ENCODE measurements at places on chromosomes 11 and 22.

- no peak for DNase-seq
Measured at GRCh38 chr11:8658321-8659057, 24.0 kb downstream of the TRIM66 start.

DNA sequence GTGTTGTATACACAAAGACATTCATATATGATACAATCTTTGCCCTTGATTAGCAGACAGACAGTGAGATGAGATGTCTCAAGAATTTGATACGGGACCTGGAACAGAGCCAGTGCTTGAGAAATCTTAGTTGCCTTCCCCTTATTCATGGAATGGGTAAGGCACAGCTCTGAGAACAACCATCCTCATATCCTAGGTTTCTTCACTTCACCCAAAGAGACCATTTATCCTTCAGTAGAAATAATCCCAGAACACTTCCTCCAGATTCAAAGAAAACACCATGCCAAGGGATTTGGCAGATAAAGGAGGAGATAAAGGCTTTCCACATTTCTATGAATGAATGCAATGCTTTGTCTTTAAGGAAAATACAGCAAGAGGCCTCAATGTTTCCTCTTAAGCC is 8.8 kb upstream of the IZUMO1R start:
- no peak for DNase-seq

- no peak for DNase-seq
Measured at GRCh38 chr22:46473021-46473779, 64.2 kb downstream of the CELSR1 start.

DNA sequence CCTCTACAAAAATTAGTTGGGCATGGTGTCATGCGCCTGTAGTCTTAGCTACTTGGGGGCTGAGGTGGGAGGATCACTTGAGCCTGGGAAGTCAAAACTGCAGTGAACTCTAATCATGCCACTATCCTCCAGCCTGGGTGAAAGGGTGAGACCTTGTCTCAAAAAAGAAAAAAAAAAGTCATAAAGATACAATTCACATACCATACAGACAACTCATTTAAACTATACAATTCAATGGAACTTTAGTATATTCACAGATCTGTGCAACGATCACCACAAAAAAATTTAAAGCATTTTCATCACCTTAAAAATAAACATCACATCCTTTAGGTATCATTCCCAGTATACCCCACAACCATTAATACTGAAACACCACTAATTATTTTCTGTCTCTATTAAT is 201.2 kb downstream of the PGR start:
- DNase-seq = no peak

GRCh38 chr22:23752090-23752691 is 1.3 kb upstream of the ZNF70 start:
- no peak for DNase-seq

DNA sequence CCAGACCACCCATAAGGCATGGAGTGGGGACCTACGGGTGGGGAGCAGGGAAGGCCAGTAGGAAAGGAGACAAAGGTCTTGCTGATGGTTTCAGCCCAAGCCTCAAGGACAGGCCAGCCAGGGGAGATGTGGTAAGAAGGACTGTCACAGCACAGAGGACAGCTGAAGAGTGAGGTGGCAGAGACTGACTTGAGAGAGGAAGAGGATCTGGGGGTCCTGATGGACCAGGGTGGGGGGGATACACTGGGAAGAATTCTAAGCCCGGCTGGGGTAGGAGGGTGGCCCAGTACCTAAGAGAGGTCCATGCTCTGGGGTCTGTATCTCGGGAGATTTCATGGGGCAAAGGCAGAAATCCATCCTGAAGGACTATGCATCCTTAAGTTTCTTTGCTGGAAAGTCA is 66.1 kb upstream of the THY1 start:
- DNase-seq = no peak

GRCh38 chr11:98289617-98290263 is 731.0 kb upstream of the CNTN5 start:
- no peak for DNase-seq

GRCh38 chr11:134488913-134489312 is 76.9 kb upstream of the B3GAT1 start:
- no peak for DNase-seq

- no peak for DNase-seq
Measured at GRCh38 chr11:11944444-11944843, 64.0 kb downstream of the DKK3 start.

DNA sequence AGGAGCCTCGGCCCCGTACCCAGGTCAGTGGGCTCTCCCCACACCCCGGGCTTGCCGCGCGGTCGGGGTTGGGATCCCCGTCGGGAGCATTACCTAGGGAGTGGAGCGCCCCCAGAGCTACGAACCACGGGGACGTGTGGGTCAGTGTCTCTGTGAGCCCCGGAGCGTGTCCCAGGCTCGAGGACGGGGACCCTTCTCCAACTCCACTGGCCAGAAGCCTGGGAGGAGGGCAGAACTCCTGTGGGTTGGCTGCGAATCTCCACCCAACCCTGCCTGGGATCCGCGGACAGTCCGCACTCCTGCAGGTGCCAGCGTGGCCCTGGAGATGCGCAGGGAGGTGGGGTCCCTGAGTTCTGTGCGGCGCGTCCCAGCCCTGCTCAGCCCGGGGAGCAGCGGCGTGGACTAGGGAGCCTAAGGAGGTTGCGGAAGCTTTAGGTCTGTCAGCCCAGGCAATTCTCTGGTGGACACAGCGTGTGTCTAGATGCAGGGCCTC is 346 bp downstream of the PPFIBP2 start:
- no peak for DNase-seq

- no peak for DNase-seq
Measured at GRCh38 chr22:30743257-30744020, 48.8 kb downstream of the OSBP2 start.

DNA sequence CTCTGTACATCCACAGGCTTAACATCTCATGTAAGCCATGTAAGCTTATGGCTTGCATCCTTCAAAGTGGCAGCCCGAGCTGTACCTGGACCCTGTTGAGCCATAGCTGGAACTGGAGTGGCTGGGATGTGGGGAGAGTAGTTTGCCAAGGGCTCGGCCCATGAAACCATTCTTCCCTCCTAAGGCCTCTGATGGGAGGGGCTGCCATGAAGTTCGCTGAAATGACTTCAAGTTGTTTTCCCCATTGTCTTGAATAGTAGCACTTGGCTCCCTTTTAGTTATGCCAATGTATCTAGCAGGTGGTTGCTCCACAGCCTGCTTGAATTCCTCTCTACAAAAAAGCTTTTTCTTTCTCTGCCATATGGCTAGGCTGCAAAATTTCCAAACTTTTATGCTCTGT is 5.2 kb upstream of the CHORDC1 start:
- no peak for DNase-seq

DNA sequence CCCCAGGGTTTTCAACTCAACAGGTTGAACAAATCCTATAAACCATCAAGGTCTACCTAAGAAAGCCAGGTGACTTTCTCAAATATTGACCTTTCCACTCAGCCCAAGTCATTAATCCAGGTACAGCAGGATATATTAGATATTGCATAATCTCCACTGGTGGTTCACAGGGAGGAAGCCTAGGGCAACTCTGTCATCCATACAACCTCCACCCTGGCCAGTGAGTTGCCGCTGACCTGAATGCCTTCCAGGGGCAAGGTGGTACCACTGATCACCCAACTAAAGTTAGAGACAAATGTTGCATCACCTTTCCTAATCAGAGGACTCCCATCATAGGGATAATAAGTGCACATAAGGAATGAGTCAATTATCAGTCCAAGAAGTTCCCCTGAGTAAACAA is 22.9 kb downstream of the GUCD1 start:
- DNase-seq = no peak

DNA sequence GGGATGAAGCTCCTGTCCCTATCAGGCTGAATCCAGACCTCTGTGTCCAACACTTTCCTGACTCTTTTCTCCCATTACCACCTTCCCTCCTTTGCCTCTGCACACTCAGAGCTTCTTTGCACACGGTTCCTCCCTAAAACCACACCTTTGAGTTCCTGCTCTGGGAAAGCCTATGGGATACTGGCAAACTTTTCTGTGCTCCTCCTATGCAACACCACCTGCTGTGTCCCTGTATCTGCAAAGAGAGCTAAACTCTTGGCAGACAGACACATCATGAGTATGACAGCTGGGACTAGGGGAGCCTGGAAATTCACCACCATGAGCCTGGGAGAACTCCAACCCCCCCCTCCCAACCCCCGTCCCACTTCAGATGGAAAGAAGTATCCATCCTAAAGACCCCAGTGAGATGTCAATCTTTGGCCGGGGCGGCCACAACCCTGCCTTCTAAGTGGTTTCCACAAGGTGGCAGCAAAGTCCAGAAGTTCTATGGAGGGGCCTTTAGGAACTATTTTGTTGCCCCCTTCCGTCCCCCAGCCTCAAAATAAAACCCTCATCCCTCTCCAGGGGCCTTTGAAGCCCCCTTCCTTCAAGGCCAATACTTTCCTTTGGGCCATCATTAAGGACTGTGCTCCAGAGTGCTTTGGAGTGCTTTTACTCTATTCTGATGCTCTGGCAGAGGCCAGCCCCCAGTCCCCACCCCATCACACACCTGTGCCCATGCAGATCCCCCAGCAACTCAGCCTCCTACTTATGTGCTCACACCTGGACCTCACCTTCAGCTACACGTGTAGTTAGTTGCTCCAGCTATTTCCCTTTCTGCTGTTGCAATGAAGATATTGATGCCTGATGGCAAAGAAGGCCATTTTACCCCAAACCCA is 19.4 kb downstream of the HTR3A start:
- no peak for DNase-seq

GRCh38 chr11:71504531-71504930 is 22.5 kb upstream of the KRTAP5-7 start:
- DNase-seq = no peak

- no peak for DNase-seq
Measured at GRCh38 chr11:31059529-31059928, 310.0 kb downstream of the DCDC1 start.

- DNase-seq = no peak
Measured at GRCh38 chr11:108135845-108136544, 14.6 kb downstream of the ACAT1 start.

DNA sequence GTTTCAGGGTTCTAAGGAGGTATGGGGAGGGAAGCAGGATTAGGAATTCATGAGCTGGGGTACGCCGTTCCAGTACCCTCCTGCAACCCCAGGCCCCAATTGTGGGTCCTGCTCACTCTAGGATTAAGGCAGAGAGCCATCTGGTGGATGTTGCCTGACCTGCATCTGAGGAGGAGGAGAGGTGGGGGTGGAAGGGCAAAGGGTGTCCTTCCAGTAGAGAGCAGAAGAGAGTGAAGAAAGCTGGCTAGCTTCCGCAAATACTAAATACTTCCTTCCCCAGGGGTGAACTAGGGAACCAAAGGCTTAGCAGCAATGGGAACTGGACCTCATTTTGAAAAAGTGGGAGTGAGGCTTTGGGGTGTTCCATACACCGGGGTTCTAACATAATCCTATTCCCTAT is 10.6 kb downstream of the LRRC51 start:
- no peak for DNase-seq

DNA sequence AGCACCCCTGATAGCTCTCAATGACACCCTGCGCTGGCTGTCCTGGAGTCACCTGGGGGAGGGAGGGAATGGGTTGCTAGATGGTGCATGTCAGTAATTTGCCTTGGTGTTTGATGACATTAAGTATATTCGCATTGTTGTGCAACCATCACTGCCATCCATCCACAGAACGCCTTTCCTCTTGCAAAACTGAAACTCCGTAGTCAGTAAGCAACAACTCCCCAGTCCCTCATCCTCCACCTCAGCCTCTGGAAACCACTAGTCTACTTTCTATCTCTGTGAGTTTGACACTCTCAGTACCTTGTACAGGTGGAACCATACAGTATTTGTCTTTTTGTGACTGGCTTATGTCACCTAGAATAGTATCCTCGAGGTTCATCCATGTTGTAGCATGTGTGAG is 62.6 kb downstream of the PKNOX2 start:
- DNase-seq = no peak

- DNase-seq = no peak
Measured at GRCh38 chr11:16393340-16393739, 37.0 kb upstream of the SOX6 start.

DNA sequence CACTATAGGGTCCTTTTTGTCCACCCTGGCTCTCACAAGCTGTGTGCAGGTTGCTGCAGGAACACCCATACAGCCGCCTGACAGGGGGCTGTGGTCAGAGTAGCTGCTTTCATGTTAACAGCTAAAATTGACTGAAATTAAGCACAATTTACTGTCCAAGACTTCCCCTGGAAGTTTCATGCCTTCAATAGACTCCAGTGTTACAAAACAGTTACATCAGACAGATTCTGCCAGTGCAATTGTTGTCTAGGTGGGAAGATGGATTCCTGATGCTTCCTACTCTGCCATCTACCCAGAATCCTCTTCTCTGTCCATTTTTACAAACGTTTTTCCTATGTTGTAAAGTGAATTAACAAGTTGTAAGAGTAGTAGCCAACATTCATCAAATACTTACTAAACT is 5.3 kb upstream of the TSKU start:
- no peak for DNase-seq

- no peak for DNase-seq
Measured at GRCh38 chr11:32817181-32817851, 12.4 kb upstream of the PRRG4 start.

DNA sequence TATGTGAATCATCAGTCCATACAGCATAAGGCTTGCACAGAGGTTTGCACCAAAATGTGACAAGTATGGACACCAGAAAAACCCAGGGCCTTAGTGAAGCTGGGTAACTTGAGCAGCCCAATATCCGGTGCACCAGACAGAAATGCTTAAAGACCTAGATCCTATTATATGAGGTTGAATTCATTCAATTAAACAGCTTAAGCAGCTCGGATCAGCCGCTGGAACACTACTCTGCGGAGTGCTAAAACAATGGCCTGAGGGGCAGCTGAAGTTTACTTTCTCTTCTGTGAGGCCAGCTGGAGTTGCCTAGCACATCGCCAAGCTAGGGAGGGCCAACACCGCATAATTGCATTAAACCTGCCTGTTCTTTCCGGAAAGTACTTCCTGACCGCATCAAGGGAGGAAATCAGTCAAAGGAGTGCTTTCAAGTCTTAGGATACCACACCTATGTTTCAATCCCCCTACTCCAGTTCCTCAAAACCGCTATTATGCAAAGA is 17.0 kb upstream of the FAM181B start:
- DNase-seq = no peak

GRCh38 chr22:24421428-24421931 is 5.9 kb upstream of the ADORA2A start:
- DNase-seq = no peak

- no peak for DNase-seq
Measured at GRCh38 chr22:49735411-49735900, 92.2 kb downstream of the BRD1 start.

DNA sequence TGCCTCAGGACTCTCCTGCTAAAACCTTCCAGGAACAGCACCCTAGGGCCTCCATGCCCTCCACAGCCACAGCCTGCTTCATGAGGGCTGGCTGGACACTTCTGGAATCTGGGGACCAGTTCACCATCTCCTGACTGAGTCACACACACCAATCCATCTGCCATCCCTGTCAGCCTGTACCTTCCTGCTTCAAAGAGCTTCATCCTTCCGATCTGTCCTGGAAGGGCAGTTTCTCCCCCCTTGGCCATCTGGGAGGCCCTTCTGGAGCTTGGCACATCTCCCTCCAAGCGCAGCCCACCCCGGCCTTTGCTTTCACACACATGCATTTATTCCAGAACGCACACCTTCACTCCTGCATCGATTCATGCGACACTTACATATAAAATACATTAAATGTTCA is 13.0 kb downstream of the APBB1 start:
- DNase-seq = no peak

- DNase-seq = no peak
Measured at GRCh38 chr22:26330971-26331625, 98.0 kb upstream of the ASPHD2 start.

Measured in AG09319 (cell line).